ENCODE measurements at places on chromosomes 3 and 15. TPM values are rescaled to one million over a fixed set of nuclear protein-coding genes. Genes with fewer than 3 reads are reported as not detected.
A peak's percentile ranks its signal among the peaks of the same experiment; 100 is the strongest.

- DNase-seq = no peak
Measured at GRCh38 chr3:157336252-157337009, 100.2 kb upstream of the PTX3 start.

GRCh38 chr3:15332405-15333098 is at the start of gene SH3BP5:
SH3BP5 (minus strand) TSS chr3:15332586; CDS start chr3:15332408, 178 bp downstream.
- DNase-seq = peak; percentile 65

The TAGLN3 gene
- not detected for total RNA-seq

DNA sequence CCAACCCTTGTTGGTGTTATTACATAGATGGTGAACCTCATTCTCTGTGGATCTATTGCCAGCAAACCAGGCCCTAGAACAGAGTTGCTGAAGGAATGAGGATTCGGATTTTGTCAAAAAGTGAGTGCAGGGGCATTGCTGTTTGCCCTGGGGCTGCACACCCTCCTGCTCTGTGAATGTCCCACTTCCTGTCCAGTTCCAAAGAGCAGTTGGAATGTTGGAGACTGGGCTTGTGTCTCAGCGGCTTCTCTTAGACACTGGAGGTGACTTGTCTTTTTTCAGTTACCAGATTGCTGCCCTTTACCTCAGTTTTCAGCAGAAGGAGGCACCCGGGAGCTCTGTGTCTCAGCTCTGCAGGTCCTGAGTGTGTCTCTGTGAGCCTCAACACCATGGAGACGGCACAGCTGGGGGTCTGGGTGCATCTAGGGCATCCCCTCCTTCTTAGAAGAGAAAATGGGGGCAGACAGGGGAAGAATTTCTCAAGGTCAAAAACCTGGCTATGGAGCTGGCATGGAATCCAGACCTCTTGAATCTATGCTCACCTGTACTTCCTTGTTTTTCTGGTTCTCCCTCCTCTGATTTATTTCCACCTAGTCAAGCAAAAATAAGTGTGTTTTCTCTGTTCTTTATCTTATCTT is 46.3 kb downstream of the LIMD1 start:
- no peak for DNase-seq

The TMEM108 gene
- 0.13 TPM for total RNA-seq

GRCh38 chr3:180913581-180914404 is 1.3 kb downstream of the FXR1 start:
- no peak for DNase-seq

The C15orf62 gene
- not detected for total RNA-seq

DNA sequence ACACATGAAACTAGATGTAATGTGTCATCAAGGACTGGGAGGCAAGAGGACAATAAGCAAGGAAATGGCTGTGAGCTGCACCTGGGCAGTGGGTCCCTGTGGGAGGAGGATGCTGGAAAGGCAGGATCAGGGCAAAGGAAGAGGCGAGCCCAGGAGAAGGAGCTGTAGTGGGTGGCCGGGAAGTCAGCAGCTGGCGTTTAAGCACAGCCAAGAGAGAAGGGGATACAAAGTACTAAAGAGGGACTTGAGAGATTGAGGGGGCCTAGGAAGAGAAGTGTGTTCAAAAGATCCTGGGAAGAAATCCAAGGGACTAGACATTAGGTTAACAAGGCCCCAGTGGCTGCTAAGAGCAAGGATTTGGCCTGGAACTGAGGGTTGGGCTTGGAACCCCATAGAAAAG is 188.5 kb upstream of the SLC24A5 start:
- DNase-seq = no peak

The SEMA6D gene
- 7.5 TPM for total RNA-seq

- no peak for DNase-seq
Measured at GRCh38 chr15:28101201-28101600, 2.1 kb upstream of the OCA2 start.

GRCh38 chr15:101579631-101580163 is 72.5 kb downstream of the TM2D3 start:
- no peak for DNase-seq

DNA sequence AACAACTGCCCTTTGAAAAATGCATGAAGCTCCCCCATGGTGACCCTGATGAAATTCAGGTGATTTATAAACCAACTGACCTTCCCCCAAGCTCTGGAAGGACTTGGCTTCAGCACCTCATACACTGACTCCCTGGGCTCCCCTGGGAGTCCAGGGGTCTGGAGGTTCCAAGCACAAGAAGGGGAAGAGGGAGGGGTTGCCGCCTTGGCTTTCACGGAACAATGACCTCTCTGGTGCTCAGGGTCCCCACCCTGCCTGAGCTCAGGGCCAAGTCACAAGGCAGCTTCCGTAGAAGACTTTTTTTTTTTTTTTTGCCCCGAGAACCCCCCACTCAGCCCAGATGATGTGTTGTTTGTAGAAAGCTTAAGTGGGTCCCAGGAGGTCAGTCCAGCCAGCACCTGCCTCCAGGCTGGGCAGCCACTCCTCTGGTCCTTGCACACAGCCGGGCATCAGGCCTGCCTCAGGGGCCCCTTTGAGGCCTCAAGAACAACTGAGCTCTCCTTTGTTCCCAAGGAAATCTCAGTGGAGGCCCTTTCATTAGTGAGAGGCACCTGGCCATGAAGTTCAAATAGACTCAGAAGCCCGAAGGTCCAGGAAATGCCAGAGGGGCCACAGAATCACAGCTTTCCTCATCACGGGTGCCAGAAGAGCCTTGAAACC is 14.0 kb upstream of the ALAS1 start:
- DNase-seq = no peak

The C3orf85 gene
- not detected for total RNA-seq

- peak; percentile 97 for DNase-seq
Measured at GRCh38 chr15:65115542-65115941, 542 bp upstream of the UBAP1L start.

DNA sequence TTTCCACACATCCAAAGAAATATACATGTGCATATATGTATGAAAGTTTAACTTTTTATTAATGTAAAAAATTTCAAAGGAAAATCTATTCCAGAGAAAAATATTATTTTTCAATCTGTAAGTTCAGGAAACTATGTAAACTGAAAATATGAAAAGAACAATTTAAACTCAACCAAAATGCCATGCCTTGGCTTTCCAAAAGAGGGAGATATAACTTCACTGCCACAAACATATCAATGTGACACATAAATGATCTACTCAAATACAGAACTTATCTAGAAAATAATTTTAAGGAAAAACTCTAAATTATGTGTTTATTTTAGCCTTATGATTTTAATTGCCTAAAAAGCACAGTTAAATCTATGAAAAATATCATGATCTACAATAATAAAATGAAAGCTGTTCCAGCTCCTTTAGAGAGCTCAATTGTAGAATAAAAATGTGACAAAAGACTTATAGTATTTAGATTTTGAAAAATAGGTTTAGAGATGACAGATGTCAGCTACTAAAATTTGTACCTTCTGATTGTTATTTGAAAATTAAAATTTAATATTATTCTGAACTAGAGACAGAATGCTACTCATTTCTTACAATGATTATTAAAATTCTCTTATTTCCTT is 94.8 kb downstream of the GBE1 start:
- DNase-seq = peak; percentile 33

- no peak for DNase-seq
Measured at GRCh38 chr15:92195241-92195640, 198.4 kb upstream of the ST8SIA2 start.

GRCh38 chr3:186053954-186054791 is 54.7 kb downstream of the ETV5 start:
- DNase-seq = no peak

- DNase-seq = peak; percentile 15
Measured at GRCh38 chr3:150495149-150495548, 51.1 kb downstream of the SERP1 start.

- DNase-seq = no peak
Measured at GRCh38 chr15:45549541-45550220, 27.1 kb upstream of the SLC30A4 start.

- peak; percentile 71 for DNase-seq
Measured at GRCh38 chr15:50137330-50137761, 18.3 kb upstream of the ATP8B4 start.

The CCDC50 gene
- total RNA-seq = 124 TPM

GRCh38 chr3:154979331-154979730 is 100.8 kb upstream of the MME start:
- DNase-seq = peak; percentile 15

DNA sequence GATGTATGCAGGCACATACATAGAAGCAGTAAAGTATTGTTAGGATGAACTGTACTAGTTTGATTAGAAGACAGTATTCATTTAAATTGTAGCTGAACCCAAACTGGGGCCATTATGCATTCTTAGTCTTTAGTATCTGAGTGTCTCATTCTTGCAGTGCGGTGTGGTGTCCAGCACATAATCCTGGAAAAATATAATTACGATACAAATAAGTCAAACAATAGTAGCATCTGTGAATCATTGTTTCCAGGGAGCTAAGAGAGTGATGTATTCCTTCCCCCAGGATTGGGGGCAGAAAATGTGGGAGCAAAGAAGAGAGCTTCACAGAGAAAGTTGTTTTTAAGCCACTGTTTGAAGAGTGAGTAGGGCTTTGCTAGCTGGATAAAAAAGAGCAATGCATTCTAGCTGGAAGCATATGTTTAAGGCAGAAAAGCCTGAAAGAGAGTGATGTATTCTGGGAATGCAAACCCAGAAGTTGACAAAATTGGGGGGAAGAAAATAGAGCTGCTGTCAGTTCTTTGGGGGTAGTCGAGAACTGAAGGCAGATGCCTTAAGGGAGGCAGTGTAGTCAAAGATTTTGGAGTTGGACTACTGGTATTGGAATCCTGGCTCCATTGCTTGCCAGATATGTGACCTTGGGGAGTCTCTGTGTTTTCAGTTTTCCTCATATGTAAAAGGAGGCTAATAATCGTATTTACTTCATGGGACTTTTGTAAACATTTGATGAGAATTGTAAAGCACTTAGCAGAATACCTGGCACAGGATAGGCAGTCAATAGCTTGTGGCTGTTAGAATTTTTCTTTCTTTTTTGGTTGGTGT is 14.1 kb downstream of the SLMAP start:
- DNase-seq = no peak

DNA sequence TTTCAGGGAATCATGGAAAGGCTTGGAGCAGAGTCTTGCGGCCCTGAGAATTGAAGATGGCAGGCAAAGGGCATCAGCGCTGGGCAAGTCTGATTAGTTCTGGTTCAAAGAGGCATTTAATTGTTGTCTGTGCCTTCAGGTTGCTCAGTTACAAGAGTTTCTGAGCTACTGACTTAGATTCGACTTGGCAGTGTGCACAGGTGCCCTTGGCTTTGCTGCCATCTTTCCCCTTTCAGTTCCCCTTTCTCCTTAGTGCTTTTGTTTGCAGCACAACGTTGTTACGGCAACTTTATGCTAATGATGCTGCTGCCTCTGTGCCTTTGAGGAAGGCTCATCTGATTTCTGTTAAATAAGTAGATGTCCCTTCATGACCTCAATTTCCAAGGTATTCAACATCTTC is 12.5 kb downstream of the P2RY14 start:
- no peak for DNase-seq

- no peak for DNase-seq
Measured at GRCh38 chr3:139534992-139535879, 4.3 kb downstream of the RBP1 start.

DNA sequence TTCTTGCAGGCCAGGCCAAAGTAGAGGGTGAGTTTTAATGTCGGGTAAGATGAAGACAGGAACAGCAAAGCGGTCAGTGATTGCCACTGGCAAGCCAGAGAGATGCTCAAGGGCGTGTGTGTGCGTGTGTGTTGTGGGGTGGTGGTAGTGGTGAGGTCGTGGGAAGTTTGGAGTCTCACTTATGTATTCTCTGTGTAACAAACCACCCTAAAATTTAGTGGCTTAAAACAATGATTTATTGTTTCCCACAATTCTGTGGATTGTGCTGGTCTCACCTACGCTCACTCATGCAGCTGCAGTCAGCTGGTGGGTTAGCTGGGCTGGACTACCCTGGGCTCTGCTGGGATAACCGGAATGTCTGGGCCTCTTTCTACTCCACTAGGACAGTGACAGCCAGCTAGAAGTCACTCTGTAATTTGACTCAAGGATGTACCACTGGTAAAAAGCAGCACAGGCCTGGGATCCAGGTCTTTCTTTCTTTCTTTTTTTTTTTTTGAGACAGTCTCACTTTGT is 50.9 kb upstream of the BHLHE40 start:
- DNase-seq = no peak

DNA sequence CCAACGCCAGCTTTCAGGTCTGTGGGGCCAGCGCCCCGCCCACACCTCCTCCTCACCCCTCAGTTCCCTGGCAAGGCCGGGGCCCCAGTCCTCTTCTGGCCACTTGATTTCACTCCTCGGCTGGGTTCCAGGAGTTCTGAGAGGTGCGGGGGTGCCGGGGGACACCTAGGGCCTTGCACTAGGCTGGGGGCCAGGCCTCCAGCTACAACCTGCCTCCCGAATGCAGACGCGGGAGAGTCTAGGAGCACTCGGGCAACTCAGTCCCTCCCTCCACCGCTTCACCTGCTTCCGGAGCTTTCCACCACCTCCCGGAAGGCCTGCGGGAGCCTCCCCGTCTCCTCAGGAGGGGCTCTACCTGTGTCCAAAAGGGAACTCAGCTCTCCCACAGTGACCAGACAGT is 35.6 kb downstream of the TNK2 start:
- no peak for DNase-seq

GRCh38 chr15:50340416-50340815 is 14.6 kb downstream of the GABPB1 start:
- DNase-seq = no peak

The CHRM5 gene
- not detected for total RNA-seq

GRCh38 chr3:2793987-2794386 is 316.2 kb downstream of the IL5RA start:
- DNase-seq = no peak

The MUSTN1 gene
- total RNA-seq = 0.43 TPM

The CDHR4 gene
- total RNA-seq = not detected

DNA sequence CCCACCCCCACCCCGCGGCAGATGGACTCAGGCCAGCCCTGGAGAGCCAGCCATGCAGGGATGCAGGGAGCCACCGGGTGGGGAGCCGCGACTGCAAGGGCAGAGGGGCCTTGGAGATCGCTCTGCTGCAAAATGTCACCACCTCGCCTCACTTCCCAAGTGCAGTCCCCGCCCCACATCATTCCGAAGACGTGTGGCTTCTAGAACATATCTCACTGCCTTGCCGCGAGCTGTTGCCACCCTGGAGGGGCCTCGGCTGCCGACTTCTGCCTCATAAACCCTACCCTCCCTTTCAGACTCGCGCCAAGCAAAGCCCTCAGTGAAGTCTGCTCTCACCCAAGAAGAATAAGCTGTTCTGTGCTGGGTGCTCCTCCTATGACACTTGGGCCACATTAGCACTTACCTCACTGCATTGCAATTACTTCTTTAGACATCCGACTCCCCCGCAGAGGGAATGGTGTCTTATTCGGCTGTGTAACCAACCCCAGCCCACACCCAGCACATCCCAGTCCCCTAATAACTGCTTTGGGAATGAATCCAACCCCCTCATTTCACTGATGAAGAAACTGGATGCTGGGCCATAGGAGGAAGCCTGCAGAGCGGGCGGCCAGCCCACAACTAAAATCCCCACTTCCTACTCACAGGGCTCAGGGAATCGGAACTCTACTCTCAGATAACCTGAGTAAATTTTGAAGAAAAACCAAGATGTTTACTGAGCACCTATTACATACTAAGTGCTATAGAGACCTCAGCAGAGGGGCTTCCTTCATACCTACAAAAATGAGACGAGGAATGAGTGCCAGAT is 8.6 kb downstream of the TLE3 start:
- no peak for DNase-seq

The AMIGO3 gene
- 0.34 TPM for total RNA-seq

All from SK-MEL-5 (cell line).